Central memory CD4-positive, alpha-beta T cell (primary cell): ENCODE measurements at places on chromosomes 1 and 21.

DNA sequence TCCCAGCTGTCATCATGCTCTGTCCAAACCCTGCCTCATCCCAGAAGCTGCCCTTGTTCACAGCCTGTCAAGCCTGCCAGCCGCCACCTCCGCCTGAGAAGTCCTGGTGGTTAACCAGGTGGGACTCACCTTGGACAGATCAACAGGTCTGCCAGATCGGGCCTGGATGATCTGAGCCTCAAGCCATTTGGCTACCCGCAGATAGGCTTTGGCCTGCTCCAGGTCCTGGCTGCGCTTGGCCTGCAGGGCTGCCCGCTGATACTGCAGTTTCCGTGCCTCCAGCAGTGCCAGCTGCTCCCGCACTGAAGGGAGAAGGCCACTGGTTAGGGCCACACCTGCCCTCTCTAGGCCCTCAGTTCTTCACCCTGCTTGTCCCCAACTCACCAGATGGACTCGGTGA, 8.6 kb downstream of the CC2D1B start:
- DNase-seq, result no peak

DNA sequence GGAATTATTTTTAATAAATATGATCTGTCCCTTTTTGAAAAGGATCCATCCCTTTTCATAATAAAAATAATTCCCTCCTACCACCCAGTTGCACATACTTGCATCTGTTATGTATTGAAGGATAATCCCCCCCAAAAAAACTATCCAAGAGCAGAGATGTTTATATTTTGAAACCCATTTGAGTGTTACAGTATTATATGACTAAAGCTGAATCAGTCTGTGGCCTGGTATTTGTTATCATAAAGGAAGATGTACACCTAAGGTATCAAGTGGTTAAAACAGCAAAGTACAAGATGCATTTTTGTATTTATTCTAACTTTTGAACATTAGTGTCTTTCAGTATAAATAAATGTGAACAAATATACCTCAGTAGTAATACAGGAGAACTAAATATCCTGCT, 12.7 kb upstream of the TGFB2 start:
- no peak for DNase-seq

DNA sequence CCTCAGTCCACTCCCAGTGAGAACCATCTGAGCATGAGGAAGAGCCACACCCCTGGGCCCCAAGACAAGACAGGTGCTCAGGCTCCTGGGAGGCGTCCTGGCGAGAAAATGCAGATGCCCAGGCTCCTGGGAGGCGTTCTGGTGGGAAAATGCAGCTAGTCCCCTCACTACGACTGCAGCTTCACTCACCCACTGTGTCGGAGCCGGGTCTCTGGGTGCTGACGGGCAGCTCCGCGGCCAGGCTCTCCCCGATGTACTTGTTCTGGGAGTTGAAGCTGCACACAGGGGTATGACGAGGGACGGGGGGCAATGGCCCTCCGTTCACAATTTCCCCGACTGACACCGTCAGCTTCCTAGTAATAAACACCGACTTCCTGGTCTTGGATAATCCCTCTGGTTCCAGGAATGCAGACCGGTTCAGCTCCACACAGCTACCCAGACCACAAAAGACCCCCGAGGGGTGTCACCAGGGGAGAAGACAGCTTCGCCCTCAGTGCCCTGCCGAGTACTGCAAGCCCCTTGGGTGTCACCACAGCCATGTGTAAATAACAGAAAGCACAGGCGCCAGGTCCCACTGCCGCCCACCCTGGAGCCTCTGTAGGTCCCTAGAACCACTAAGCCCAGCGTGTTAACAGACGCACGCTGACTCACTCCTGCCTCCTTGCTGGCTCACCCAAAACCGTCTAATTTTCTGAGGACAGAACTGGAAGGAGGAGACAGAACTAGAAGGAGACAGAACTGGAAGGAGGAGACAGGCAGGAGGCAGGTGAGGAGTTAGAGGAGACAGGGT, 19.5 kb downstream of the MCM3AP start:
- DNase-seq, result no peak

- no peak for DNase-seq
Measured at GRCh38 chr1:113369699-113370098, 20.6 kb upstream of the MAGI3 start.

DNA sequence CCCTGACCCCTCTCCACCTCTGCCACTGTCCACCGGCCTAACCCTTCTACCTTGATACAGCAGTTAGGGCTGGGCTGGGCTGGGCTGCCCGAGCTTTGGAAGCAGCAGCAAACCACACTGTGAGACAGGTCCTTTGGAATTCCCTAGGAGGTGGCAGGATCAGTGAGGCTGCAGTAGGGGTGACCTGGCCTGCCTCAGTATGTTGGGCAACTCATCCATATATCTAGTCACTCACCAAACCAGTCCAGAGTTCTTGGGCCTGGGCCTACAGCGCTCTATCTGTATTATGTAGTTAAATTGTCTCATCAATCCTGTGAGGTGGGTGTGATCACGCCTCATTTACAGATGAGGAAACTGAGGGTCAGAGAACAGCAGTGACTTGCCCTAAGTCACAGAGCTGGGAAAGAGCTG, 13.3 kb upstream of the SYNC start:
- DNase-seq, result no peak

DNA sequence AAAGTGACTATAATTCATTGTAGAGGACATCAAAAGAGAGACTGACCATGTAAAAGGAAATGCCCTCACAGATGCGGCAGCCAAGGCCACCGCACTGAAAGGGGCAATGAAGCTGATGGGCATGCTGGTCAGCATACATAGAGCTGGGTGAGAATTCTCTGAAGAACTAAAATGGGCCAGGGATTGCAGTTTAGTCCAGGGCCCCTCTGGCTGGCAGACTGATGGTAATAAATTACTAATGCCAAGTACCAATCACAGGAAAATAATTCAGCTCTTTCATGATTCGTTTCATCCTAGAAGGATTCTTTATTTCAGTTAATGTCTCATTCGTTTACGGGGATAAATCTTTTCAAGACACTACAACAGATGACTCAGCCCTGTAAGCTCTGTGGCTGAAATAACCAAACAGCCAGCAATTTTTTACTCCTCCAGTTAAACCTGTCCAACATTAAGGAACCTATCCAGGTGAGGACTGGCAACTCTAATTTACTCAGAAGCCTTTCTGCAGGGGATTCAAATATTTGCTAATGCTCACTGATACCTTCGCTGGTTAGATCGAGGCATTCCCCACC, 56.9 kb upstream of the MAP1LC3C start:
- no peak for DNase-seq

DNA sequence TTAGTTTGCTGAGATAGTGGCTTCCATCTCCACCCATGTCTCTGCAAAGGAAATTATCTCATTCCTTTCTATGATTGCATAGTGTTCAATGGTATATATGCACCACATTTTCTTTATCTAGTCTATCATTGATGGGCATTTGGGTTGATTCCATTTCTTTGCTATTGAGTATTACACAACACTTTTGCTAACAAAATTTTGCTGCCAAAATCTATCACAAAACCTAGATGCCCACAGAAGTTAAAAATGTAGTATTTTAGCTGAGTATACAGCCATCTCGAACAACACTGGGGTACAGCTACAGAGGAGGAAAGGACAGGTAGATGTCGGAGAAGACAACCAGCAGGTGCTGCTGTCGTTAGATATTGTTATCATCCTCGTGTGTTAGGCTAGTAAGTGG, 67.7 kb downstream of the LBR start:
- DNase-seq, result no peak

- DNase-seq, result no peak
Measured at GRCh38 chr1:16174261-16174868, 18.5 kb upstream of the EPHA2 start.

DNA sequence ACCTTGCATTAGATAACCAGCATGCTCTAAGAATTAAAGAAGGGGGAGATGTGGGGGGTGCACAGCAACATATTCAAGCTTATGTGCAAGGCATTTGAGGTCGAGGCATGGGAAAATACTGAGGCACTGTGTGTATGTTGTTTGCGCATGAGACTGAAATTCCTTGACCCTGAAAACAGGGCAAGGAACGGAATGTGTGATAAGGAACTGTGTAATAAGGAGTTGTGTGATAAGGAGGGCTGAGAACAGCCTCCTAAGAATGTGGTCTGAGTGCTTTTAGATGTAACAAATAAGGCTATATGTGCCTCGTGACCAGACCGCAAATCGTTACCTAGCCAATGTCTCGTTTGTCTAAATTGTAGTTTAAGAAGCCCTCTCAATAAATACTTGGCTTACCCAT, 26.5 kb upstream of the ITLN1 start:
- DNase-seq, result no peak

- DNase-seq, result no peak
Measured at GRCh38 chr1:41851589-41851988, 67.1 kb downstream of the HIVEP3 start.

DNA sequence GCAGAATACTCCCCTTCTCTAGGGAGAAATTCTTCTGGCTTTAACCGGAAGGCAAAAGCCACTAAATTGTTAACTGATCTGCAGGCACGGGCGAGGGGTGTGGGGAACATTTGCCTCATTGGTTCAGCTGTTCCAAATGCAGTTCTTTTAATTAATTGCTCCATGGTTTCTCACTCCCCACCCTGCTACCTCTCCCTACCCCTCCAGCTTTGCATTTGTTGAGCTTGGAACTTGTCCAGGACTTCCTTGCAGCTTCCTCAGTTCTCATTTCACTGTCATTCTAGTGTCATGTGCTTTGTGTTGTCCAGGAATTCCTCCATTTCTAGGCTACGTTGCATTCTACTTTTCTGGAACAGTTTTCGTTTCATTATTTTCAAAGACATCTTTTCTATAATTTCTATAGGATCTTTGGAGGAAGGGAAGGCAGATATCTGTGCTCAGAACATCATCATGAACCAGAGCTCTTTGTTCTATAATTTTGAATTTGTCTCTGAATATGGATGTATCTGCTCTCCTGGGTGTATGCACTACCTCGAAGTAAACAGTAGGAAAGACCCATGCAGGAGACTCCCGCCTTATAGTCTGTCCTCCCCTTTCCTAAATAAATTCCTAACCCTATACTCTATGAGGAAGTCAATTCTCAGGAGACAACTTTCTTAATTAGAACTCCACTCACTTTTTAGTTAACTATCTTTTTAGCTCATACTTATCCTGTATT, 132.4 kb upstream of the LMO4 start:
- DNase-seq, result no peak

- DNase-seq, result no peak
Measured at GRCh38 chr21:37357691-37358090, 8.9 kb upstream of the DYRK1A start.

- DNase-seq, result no peak
Measured at GRCh38 chr1:2135441-2135841, 59.1 kb downstream of the FAAP20 start.

GRCh38 chr1:178161516-178161915, 67.6 kb downstream of the RASAL2 start:
- no peak for DNase-seq

GRCh38 chr1:210814382-210815123, 319.4 kb downstream of the KCNH1 start:
- DNase-seq, result no peak

DNA sequence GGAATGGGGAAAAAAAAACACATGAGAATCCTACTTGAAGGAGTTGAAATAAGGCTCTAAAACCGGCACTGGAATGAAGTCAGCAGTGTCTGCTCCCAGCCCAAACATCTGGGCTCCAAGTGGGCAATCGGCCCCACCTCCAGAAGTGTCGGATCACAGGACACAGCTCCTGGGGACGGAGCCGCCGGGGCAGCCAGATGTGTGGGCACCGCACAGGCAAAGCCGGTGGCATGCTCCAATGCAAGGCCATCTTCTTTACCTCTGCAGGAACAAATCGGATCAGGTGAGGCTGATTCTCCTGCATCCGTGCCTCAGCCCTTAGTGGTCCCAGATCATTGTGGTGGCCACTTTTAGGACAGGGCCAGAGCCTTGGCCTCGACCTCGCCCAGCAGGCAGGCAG, 156.7 kb downstream of the PRDM16 start:
- no peak for DNase-seq

DNA sequence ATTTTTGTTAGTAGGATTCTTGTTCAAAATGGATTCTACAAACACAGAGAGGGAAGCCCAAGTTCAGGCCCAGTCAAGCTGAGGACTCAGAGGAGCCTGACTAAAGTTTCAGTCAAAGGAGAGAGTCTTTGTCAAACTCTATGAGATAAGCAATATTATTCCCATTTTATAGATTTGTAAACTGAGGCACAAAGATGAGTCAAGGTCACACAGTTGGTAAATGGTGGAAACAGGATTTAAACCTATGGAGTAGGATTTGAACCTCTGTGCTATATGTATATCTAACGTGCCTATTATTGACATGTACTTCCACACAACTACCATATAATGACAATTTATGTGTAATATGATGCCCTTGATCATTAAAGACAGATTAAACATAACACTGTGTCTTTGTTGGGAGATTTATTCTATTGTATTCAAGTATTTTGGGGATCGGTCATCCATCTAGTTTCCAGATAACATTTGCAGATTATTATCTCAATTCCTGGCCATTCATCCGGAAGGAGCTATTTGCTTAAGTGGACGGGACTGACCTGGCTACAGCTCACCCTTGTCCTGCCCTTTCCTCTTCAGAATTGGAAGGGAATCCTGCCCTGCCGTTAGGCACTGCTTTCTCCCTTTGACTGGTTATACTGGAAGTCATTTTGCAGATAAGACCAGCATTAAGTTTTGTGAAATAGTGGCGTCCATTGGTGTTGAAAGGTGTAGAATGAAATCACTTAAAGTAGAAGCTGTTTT, 86.1 kb upstream of the LMO4 start:
- no peak for DNase-seq

GRCh38 chr1:226946841-226947240, 6.7 kb downstream of the COQ8A start:
- DNase-seq, result no peak

DNA sequence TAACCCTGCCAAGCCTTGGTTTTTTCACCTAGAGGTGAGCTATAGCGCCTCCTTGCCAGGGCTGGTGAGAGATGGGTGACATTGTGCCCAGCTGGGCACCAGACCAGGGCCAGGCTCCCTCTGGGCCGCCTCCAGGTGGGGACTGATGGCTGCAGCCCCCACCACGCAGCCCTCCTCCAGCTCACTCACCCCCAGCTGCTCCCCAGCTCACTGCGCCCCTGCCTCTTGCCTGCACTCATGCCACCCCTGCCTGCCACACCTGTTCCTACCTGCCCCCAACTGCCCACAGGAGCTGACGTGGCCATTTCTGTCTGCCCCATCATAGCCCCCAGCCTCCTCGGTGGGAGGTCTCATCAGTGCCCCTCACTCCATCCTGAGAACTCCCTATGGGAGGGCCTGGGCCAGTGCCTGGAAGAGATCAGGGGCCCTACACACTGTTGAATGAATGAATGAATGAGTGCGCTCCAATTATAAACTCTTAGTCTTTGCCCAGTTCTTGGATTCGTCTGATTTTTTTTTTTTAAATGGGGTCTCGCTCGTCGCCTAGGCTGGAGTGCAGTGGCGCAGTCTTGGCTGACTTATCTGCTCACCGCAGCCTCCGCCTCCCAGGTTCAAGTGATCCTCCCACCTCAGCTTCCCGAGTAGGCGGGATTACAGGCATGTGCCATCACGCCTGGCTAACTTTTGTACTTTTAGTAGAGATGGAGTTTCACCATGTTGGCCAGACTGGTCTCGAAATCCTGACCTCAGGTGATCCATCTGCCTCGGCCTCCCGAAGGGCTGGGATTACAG, 26.4 kb upstream of the VPS13D start:
- no peak for DNase-seq
